ENCODE measurements at places on chromosomes 16 and 17. TPM values are rescaled to one million over a fixed set of nuclear protein-coding genes. Genes with fewer than 3 reads are reported as not detected.

- DNase-seq: no peak
Measured at GRCh38 chr16:85981826-85982562, 83.0 kb downstream of the IRF8 start.

DNA sequence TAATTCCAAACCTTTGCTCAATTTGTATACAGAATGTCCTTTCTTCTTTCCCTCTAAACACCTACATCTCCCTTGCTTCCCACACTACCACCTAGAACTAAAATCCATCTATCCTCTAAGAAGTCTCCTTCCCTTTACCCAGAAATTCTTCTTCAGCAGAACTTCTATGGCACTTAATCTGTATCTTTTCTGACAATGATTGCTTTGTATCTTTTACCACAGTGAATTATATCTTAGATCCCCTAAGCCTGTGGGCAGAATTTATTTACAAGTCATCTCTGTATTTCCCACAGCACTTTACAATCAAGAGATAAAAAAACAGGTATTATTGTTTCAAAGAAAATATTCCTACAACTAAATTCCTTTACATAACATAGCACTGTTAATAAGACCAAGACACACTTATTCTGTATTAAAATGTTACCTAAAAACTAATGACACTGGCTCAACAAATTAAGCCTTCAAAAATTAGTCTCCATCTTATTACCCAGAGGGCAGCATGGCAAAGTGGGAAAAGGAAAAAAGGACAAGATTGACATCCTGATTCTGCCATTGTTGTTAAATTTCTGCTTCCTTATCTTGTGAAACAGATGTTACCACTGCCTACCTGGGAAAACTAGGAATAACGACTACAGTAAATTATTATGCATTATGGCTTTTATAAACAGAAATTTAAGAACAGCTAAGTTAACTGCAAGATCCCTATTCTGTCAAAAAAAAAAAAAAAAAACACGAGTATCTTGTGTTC is 42.8 kb downstream of the KANSL1 start:
- DNase-seq: no peak

DNA sequence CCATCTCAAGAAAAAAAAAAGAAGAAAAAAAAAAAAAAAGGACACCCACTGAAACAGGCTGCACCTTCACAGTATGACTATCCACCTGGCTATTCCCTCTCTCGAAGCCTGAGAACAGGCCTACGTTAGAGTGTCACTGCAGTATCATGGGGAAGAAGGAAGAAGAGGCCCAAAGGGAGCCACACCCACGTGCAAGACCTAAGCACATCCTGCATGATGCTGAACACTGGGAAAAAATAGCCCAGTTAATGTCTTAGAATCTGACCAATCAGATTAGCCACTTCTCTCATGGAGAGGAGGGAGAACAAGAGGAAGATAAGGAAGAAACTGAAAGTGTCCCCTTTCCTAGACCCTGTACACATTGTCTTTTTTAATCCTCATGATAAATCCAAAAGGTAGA is 19.5 kb upstream of the MED13 start:
- no peak for DNase-seq

GRCh38 chr16:49112754-49113153 is 168.9 kb downstream of the CBLN1 start:
- DNase-seq: no peak

GRCh38 chr17:72111336-72111923 is 9.4 kb upstream of the SOX9 start:
- DNase-seq: no peak

DNA sequence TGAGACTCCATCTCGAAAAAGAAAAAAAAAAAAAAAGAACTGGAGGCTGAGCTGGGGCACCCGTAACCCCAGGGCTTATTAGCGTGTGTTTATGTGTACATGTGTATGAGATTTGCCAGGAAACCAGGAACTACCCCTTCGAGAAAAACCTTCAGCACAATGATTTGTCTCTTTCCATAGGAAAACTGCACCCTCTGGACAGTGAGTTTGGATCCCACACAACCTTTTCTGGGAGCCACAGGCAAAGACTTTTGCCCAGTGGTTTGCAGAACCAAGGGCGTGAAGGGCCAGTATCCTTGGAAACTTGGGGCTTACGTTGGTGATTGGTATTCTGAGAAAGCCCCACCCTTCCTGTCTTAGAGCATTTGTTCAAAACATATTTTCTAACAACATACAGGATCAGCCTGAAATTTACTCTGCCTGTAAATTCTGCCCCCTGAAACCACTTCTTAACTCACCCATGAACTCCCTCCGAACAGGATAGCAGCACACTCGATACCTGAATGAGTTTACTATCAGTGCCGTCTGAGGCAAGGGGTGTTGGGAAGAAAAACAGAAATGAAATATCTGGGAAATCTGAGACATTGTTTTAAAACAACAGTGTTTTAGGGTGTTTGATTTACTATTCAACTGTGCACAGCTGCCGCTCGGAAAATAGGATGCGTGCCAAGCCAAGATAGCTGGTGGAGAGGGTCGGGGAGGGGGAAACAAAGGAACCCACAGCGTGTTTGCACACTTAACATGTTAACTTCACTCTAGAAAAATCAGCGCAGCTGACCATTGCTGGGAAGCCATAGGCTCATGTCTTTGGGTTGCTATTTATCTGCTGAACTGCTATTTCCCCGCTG is 40.2 kb upstream of the MAF start:
- DNase-seq: peak; percentile 62

GRCh38 chr17:16293931-16294330 is 59.3 kb downstream of the CENPV start:
- DNase-seq: no peak

DNA sequence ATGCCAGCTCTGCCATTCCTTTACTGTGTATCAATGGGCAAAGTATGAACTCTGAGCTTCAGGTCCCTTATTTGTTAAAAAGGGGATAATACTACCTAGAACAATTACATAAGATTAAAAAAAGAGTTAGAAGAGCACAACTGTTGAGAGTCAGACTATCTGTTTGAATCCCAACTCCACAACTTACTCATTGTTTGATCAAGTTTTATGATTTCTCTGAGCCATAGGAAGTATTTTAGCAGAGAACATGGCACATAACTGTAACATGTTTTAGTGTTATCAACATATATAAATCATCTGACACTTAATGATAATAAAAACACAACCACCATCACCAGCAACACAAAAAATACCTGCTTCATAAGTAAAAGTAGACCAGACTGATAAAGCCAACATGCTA is 421.3 kb downstream of the ZFHX3 start:
- no peak for DNase-seq

GRCh38 chr16:66172463-66172862 is 194.0 kb upstream of the CDH5 start:
- no peak for DNase-seq

- DNase-seq: no peak
Measured at GRCh38 chr17:82807101-82807500, 32.7 kb downstream of the ZNF750 start.

- no peak for DNase-seq
Measured at GRCh38 chr17:41535764-41536481, 7.8 kb upstream of the KRT19 start.

DNA sequence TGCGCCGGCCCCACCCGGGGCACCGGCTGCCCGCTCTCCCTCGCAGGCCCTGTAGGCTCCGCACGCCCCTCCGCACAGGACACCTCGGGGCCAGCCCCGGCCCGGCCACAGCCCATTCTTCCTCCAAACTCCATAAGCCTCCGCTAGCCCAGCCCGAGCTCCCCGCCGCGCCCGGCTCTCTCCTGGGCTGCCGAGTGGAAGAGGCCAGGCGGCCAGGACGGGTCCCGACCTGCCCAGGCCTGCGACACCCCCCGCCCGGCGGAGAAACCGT is 397 bp downstream of the NCOR1 start:
- no peak for DNase-seq

DNA sequence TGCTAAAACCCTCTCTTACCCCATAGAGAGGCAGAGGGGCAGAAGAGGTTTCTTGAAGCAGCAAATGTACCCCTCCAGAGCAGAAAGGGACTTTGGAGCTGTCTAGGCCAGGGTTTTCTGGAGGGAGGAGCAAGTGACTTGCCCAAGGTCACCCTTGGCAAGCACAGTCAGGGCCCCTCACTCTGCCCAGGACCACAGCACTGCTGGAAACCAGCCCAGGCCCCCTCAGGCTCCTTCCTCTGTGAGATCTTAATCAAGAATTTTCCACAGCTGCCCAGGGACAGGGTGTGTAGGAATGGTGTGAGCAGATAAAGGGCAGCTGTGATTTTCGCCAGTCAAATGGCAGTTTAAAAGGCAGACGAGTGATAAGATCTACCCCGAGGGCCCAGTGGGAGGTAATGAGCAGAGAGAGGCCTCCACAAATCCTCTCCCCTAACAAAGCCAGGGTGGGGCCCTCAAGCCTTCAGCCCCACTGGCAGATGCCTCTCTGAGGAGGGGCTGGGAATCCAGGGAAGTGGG is 3.9 kb upstream of the SLC12A3 start:
- no peak for DNase-seq

DNA sequence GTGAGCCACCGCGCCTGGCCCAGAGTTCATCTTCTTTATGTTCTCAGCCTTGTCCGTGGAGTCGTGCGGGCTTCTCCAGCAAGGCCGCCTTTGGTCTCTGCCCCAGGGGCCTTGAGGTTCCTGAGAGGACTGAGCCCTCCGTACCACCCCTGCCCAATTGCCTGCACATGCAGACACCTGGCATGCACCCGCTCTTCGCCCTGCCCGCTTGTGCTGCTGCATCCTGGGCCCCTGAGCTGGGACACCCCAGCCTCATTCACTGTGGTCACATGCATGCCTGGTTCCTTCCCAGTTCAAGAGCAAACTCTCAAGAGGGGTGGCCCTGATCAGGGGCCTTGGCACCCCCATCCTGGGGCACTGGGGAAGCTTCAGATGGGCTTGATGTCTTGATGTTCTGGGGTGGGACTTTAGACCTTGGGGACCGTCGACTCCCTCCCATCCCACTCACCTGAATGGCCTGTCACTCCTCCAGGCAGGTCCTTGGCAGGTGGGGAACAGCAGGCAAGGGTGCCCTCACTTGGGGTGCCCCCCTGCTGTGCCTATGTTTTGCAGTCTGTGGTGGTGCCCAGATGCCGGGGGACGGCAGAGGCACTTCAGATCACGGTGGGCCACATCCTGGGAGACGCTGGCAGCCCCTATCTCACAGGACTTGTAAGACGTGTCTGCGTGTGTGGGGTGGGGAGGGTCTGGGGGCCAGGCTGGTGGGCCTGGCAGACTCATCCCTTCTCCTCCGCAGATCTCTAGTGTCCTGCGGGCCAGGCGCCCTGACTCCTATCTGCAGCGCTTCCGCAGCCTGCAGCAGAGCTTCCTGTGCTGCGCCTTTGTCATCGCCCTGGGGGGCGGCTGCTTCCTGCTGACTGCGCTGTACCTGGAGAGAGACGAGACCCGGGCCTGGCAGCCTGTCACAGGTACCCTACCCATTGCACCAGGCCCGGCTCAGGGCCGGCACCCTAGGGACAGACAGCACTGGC is 12.7 kb upstream of the SPNS2 start:
- DNase-seq: no peak

- no peak for DNase-seq
Measured at GRCh38 chr16:24975428-24975889, 39.7 kb downstream of the ARHGAP17 start.

DNA sequence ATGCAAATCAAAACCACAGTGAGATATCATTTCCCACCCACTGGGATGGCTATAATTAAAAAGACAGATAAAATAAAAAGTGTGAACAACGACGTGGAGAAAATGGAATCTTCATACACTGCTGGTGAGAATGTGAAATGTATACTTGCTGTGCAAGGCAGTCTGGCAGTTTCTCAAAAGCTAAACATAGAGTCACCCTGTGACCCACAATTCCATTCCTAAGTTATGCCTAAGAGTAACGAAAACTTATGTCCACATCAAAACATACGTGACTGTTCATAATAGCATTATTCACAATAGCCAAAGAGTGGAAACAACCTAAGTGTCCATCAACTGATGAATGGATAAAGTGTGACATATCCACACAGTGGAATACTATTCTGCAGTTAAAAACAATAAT is 38.1 kb upstream of the VPS4A start:
- DNase-seq: no peak

- DNase-seq: no peak
Measured at GRCh38 chr17:34465789-34466188, 102.8 kb upstream of the CCL1 start.

- DNase-seq: no peak
Measured at GRCh38 chr16:58352690-58353089, 39.6 kb upstream of the GINS3 start.

DNA sequence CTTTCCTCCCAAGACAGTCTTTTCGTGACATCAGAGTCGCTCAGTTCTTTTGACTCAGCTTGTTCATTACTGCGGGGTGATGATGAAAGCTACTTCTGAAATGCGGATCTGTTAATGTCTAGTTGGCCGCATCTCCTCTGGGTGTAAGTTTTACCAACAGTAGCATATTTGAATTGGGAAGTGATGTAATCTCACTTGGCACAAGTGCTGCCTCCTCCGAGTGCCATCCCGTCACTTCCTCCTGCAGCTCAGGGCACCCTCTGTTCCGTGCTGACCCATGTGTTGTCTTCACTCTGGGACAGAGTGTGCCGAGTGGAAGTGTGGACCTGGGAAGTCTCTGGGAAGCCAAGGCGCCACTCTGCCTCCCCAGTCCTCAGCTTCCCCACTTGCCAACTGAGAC is 8.9 kb downstream of the ADAD2 start:
- peak; percentile 55 for DNase-seq

GRCh38 chr17:59684967-59685366 is 22.3 kb downstream of the PTRH2 start:
- no peak for DNase-seq

GRCh38 chr16:50505714-50506542 is 42.3 kb upstream of the NKD1 start:
- DNase-seq: no peak

ATP1B2 gene
- 46.7 TPM for total RNA-seq

ACSM5 gene
- total RNA-seq: 1.7 TPM

PRSS36 gene
- 2.8 TPM for total RNA-seq

GRB7 gene
- not detected for total RNA-seq

WFIKKN1 gene
- total RNA-seq: 0.44 TPM

ZNHIT3 gene
- 54.8 TPM for total RNA-seq

HNF1B gene
- total RNA-seq: not detected

VEZF1 gene
- 70.1 TPM for total RNA-seq

ITGAL gene
- total RNA-seq: 1.2 TPM

TBC1D3 gene
- total RNA-seq: not detected

PTGES3L gene
- total RNA-seq: 1.8 TPM

FOXN1 gene
- not detected for total RNA-seq

PRAC1 gene
- not detected for total RNA-seq
